Naive thymus-derived CD4-positive, alpha-beta T cell (primary cell): ENCODE measurements at places on chromosomes 16 and 17. TPM values are rescaled to one million over a fixed set of nuclear protein-coding genes. Genes with fewer than 3 reads are reported as not detected.

- no peaks in the 10 kb centered on the region for H3K36me3 ChIP-seq
- DNase-seq = no peak
- H3K27ac ChIP-seq = no peak overlapping the region
- no peaks in the 10 kb centered on the region for H3K4me1 ChIP-seq
- no peaks in the 10 kb centered on the region for H3K27me3 ChIP-seq
- H3K4me3 ChIP-seq = no peak overlapping the region
Measured at GRCh38 chr16:83550183-83550569, 257.6 kb upstream of the HSBP1 start.

- H3K4me1 ChIP-seq = peaks cover 19% of the 10 kb centered on the region
- H3K4me3 ChIP-seq = no peak overlapping the region
- H3K36me3 ChIP-seq = no peaks in the 10 kb centered on the region
- no peak overlapping the region for H3K27ac ChIP-seq
- no peaks in the 10 kb centered on the region for H3K27me3 ChIP-seq
Measured at GRCh38 chr16:2511128-2511800, 2.5 kb upstream of the ATP6V0C start.

TLCD2 gene
- total RNA-seq = 0.05 TPM

BICDL2 gene
- total RNA-seq = not detected

GALNS gene
- total RNA-seq = 57.5 TPM
